Natural killer cell (primary cell): ENCODE measurements at places on chromosomes 5 and 9. TPM values are rescaled to one million over a fixed set of nuclear protein-coding genes. Genes with fewer than 3 reads are reported as not detected.

The LYSMD3 gene
- total RNA-seq, result 27.9 TPM

DNA sequence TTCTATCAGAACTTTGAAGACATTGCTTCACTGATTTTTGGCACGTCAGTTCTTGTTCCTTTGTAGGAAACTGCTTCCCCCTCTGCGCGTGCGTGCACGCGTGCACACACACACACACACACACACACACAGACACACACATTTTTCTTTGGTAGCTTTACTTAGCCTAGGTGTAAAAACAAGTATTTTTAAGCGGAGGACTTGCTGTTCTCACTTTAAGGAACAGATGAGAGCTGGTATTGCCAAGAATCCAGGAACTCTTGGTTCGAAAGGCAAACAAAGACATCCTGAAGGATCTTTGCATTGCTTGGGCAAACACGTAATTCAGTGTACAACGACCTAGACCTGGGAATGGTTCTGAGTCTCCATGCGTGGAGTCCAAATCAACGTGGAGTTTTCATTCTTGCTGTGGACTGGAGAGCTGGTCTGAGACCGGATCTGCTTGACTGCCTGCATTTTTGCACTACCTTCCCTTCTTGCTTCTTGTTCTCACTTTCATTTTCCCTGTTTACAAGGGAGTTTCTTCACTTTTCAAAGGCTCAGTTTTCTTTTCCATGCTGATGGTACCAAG, 8.2 kb downstream of the TMEM268 start:
- H3K27ac ChIP-seq, result peak overlapping the region; percentile 70
- DNase-seq, result no peak
- H3K36me3 ChIP-seq, result no peaks in the 10 kb centered on the region

- H3K4me1 ChIP-seq, result no peaks in the 10 kb centered on the region
- H3K36me3 ChIP-seq, result no peaks in the 10 kb centered on the region
- no peaks in the 10 kb centered on the region for H3K27me3 ChIP-seq
- no peak overlapping the region for H3K4me3 ChIP-seq
- no peak for DNase-seq
Measured at GRCh38 chr5:93922551-93922950, 181.2 kb upstream of the POU5F2 start.

DNA sequence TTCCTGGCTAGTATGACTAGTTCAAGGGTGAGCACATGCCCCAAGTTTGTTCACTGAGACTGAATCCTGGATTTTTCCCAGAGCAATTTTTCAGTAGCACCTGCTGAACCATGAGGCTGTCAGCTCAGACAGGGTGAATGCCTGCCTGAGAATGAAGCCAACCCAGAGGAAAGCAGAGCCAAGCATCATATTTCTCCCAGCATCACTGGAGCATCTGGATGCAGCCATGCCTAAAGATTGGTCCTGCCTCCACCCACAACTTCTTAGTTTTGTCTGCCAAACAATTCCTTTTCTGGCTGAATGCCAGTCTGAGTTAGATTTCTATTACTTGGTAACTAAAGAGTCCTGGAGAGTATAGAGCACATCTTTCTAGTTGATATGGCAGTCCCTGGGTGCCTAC, 343.6 kb downstream of the CSNK1G3 start:
- H3K27ac ChIP-seq, result no peak overlapping the region
- no peaks in the 10 kb centered on the region for H3K36me3 ChIP-seq
- no peak for DNase-seq

DNA sequence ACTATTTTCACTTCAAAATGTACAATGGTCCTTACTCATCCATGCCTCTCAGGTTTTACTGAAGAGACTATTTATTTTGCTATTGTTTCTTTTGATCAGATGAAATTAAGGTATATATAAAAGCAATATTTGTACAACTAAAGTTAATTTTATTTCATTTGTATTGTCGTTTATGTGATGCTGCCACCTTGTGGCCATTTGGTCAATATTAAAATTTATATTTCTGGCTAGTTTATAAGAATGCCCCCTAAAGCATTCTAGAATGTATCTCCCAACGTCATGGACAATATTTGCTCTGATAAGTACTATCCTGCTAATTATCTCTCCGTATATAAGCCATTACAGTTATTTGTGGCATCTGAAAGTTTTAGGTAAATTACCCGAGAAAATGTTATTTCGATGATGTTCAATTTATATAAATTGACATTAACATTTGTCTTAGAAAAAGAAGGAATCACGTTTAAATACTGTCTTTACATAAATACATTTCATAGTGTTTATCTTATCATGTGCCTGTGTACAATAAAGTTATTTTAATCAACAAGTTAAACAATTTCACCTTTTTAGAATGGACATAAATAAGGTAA, 680.0 kb downstream of the TAF11L14 start:
- peak; percentile 8 for DNase-seq
- no peaks in the 10 kb centered on the region for H3K27me3 ChIP-seq
- H3K36me3 ChIP-seq, result no peaks in the 10 kb centered on the region

GRCh38 chr5:138449501-138450239, 10.8 kb downstream of the REEP2 start:
- no peaks in the 10 kb centered on the region for H3K27me3 ChIP-seq
- H3K36me3 ChIP-seq, result no peaks in the 10 kb centered on the region
- no peak overlapping the region for H3K27ac ChIP-seq

The PCDHGA11 gene
- total RNA-seq, result 0.83 TPM

DNA sequence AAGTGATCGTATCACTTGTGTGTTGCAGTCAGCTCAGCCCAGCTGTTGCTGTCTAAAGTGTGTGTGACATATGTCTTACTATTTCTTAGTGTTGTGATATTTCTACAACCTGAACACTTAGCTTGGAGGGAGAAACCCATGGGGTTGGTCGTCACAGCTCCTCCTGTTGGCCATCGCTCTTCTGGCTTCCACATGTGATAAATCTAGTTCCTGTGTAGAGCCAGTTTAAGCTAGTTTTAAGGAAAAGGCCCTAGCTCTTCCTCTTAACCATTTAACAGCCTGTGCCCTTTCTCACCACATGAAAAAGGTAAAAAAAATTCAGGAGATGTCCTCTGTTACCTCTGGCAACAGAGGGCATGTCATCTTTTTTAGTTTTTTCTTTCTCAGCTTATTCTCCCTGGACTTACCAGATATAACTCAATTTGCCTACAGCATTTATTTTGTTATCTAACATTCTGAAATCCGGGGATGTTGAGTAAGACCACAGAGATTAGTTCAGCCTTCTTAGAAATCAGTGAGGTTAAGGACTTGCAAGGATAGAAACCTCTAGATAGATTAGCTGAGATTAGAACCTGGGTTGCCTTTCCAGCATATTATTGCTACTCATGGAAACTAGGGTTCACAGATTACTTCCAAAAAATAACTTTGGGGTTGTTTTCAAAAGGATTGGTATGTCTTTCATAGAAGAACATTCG, 100.4 kb downstream of the GAPVD1 start:
- DNase-seq, result peak; percentile 39
- H3K4me1 ChIP-seq, result no peaks in the 10 kb centered on the region
- H3K27me3 ChIP-seq, result no peaks in the 10 kb centered on the region
- H3K4me3 ChIP-seq, result no peak overlapping the region
- H3K36me3 ChIP-seq, result peaks cover 63% of the 10 kb centered on the region

DNA sequence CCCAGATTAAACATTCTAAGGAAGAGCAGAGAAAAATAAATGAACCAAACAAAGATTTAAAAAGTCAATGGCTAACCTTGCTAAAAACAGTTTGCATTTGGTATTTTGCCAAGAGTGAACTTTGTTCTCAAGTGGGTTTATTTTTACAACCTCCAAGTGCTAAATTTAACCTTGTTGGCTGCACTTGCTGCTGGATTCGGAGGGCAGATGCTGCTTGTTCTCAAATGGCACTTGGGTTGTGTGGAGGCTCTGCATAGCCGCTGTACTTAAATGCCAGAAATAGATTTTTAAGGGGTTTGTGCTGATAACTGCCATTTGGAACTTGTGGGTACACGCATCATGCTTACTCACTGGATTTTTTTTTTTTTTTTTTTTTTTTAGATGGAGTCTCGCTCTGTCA, 13.3 kb upstream of the SPATA24 start:
- H3K27ac ChIP-seq, result no peak overlapping the region
- no peaks in the 10 kb centered on the region for H3K4me1 ChIP-seq
- no peaks in the 10 kb centered on the region for H3K27me3 ChIP-seq

GRCh38 chr9:132249123-132249522, 87.3 kb downstream of the NTNG2 start:
- no peak for DNase-seq
- no peaks in the 10 kb centered on the region for H3K4me1 ChIP-seq
- H3K27me3 ChIP-seq, result peaks cover 6% of the 10 kb centered on the region
- no peak overlapping the region for H3K4me3 ChIP-seq
- H3K36me3 ChIP-seq, result no peaks in the 10 kb centered on the region

The LRRC19 gene
- not detected for total RNA-seq

GRCh38 chr5:73433272-73433981, 15.2 kb downstream of the FOXD1 start:
- H3K36me3 ChIP-seq, result no peaks in the 10 kb centered on the region
- no peak for DNase-seq
- H3K27ac ChIP-seq, result no peak overlapping the region
- H3K4me1 ChIP-seq, result peaks cover 3% of the 10 kb centered on the region
- peaks cover 45% of the 10 kb centered on the region for H3K27me3 ChIP-seq
- H3K4me3 ChIP-seq, result no peak overlapping the region

DNA sequence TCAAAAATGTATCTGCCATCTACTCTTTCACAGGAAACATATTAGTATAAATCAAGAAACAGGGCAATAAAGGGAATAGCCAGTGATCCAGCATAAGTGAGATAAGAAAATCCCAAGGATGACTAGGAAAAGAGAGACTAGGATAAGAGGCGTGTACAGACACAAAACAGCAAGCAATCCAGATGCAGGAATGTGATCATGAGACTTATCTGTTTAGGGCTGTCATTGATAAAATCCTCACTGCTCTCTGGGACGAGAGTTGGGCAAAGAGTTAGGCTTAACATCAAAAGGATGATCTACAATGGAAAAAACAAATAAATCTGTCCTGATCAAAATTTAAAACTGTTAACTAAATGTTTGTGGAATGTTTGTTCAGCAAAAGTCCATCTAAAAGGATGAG, 1156.8 kb upstream of the C9orf72 start:
- H3K27me3 ChIP-seq, result no peaks in the 10 kb centered on the region
- H3K4me3 ChIP-seq, result no peak overlapping the region
- no peaks in the 10 kb centered on the region for H3K36me3 ChIP-seq

The SLCO4C1 gene
- total RNA-seq, result 31.2 TPM

- H3K4me1 ChIP-seq, result no peaks in the 10 kb centered on the region
- H3K4me3 ChIP-seq, result no peak overlapping the region
- no peak overlapping the region for H3K27ac ChIP-seq
- no peaks in the 10 kb centered on the region for H3K36me3 ChIP-seq
- no peaks in the 10 kb centered on the region for H3K27me3 ChIP-seq
Measured at GRCh38 chr5:110702704-110703103, 23.8 kb downstream of the TMEM232 start.

DNA sequence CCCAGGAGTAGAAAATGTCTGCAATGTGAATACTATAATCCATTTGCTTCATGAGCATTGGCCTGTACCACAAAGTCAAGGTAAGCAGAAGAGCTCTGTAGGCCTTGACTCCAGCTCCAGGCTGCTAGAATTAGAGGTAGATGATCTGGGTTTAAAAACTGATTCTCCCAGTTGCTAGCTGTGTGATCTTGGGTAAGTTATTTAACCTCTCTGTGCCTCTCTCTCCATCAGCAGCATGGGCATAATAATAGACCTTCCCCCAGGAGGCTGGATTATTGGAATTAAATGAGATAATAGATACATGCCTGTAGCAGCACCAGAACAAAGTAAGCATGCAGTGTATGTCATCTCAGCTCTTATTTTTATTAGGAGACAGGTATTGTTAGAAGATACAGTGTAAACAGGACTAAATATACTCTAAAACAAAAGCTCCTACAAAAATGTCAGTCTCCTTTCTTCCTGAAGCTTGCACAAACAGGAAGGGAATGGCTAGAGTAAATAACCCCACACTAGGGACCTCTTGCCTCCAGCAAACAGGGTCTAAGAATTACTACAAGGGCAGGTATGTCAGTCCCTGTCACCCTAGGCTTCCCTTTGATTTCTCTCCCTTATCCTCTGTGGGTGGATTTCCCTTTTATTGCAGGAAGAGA, 57.5 kb downstream of the PSAT1 start:
- H3K27me3 ChIP-seq, result no peaks in the 10 kb centered on the region
- no peaks in the 10 kb centered on the region for H3K36me3 ChIP-seq
- no peak overlapping the region for H3K27ac ChIP-seq
- H3K4me1 ChIP-seq, result no peaks in the 10 kb centered on the region
- H3K4me3 ChIP-seq, result no peak overlapping the region

DNA sequence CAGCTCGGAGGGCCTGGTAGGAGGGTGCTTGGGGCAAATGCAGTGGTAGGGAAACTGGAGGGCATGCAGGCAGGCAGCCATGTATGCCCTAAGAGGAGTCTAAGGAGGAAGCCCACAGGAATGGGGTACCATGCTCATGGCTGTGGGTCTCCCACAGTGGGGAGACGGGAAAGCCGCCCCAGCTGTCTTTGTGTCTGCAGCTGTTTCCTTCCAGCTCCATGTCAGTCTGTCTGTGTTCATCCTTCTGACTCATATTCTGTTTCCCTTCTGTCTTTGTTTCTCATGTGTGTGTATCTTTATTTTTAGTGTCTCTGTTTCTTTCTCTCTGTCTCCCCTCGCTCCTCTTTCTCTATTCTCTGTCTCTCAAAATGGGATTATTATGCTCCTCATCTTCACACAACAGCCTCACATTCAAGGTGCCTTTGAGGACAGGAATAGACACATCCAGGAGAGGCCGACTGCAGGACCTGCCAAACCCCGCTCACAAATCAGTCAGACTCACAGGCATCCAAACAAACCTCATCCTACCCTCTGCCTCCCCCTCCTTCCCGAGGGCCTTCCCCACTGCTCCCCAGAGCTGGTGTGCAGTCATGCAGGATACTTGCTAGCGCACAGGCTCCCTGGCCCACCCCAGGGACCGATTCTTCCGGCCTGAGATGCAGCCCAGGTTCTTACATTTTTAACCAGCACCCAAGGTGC, 68.4 kb upstream of the RARS1 start:
- H3K4me3 ChIP-seq, result no peak overlapping the region
- H3K27ac ChIP-seq, result no peak overlapping the region
- DNase-seq, result no peak

- H3K4me3 ChIP-seq, result no peak overlapping the region
- H3K36me3 ChIP-seq, result peaks cover 23% of the 10 kb centered on the region
- H3K4me1 ChIP-seq, result peaks cover 63% of the 10 kb centered on the region
- no peak for DNase-seq
- H3K27ac ChIP-seq, result peak overlapping the region; percentile 38
Measured at GRCh38 chr9:136238342-136238732, 7.3 kb downstream of the QSOX2 start.

- peaks cover 13% of the 10 kb centered on the region for H3K36me3 ChIP-seq
- no peaks in the 10 kb centered on the region for H3K27me3 ChIP-seq
- peaks cover 10% of the 10 kb centered on the region for H3K4me1 ChIP-seq
- H3K27ac ChIP-seq, result peak overlapping the region; percentile 88
- DNase-seq, result no peak
Measured at GRCh38 chr5:131514316-131515283, 120.4 kb downstream of the RAPGEF6 start.

- no peak overlapping the region for H3K4me3 ChIP-seq
- H3K27ac ChIP-seq, result no peak overlapping the region
- no peaks in the 10 kb centered on the region for H3K36me3 ChIP-seq
- no peak for DNase-seq
Measured at GRCh38 chr5:41883243-41883642, 13.0 kb upstream of the OXCT1 start.

- H3K27me3 ChIP-seq, result no peaks in the 10 kb centered on the region
- no peak for DNase-seq
- H3K4me3 ChIP-seq, result no peak overlapping the region
Measured at GRCh38 chr5:935510-936084, 42.9 kb downstream of the TRIP13 start.

GRCh38 chr9:136650648-136651047, 12.1 kb upstream of the EGFL7 start:
- peaks cover 20% of the 10 kb centered on the region for H3K27me3 ChIP-seq
- no peak for DNase-seq
- no peak overlapping the region for H3K27ac ChIP-seq
- no peak overlapping the region for H3K4me3 ChIP-seq

The PCDHGA4 gene
- 0.30 TPM for total RNA-seq
